Cerebellar nuclear complex (tissue), 1 donor: ENCODE measurements at places on chromosomes 3 and 15.

GRCh38 chr3:105611304-105612192 lies 244.8 kb downstream of the ALCAM start:
- DNase-seq, result no peak

GRCh38 chr3:4533489-4534443 lies 40.6 kb downstream of the ITPR1 start:
- DNase-seq, result no peak

DNA sequence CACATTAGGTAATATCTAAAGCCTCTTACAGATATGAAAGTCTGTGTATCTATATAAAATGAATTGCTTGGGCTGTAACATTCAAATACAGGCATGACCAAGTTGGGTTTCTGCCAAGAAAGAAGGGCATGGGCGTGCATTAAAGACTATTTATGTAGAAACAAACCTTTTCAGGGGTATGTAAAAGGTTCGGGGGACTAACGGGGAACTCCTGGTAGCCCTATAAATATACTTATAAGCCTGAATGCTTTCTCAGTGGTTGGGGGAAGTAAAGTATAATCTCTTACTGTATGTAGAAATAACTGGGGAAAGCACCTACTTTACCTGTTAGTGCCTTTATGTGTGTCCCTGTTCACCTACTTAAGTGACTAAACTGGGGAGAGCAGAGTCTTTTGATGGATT lies 154.5 kb upstream of the TBL1XR1 start:
- no peak for DNase-seq

- DNase-seq, result no peak
Measured at GRCh38 chr3:40939741-40940130, 259.6 kb upstream of the CTNNB1 start.

- no peak for DNase-seq
Measured at GRCh38 chr3:13072239-13072599, 1.0 kb downstream of the IQSEC1 start.

DNA sequence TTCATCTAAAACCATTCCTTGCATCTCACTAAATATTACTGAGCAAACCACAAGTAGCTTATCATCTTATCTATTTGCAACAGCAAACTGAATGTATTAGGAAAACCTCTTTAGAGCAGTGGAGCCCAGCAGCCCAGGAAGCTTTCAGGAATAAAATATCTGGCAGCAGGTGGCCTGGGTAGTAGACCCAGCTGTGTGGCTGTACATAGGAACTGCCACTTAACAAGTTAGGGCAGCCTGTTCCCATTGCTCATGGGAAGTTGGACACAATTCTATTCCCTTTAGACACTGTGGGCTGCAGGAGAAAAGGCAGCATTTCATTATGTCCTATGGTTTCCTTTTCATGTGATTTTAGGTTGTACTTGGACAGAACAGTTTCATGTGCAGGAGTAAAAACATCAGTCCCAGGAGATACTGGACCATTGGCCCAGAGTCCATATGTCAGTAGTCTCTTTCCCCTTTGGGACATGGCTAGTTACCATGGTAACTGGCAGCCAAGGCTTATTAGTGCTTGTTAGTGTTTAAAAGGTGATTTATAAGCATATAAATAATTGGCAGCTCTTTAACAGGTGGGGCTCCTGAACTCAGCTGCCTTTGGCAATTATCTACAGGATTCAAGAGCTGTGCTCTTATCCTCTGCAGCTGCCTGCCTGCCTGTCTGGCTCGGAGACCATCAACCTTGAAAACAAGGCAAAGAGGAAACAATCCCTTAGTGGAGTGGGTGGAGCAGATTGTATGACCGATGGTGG lies 28.9 kb upstream of the LSAMP start:
- DNase-seq, result no peak

- DNase-seq, result no peak
Measured at GRCh38 chr3:52568069-52568468, 31.7 kb downstream of the UQCC5 start.

DNA sequence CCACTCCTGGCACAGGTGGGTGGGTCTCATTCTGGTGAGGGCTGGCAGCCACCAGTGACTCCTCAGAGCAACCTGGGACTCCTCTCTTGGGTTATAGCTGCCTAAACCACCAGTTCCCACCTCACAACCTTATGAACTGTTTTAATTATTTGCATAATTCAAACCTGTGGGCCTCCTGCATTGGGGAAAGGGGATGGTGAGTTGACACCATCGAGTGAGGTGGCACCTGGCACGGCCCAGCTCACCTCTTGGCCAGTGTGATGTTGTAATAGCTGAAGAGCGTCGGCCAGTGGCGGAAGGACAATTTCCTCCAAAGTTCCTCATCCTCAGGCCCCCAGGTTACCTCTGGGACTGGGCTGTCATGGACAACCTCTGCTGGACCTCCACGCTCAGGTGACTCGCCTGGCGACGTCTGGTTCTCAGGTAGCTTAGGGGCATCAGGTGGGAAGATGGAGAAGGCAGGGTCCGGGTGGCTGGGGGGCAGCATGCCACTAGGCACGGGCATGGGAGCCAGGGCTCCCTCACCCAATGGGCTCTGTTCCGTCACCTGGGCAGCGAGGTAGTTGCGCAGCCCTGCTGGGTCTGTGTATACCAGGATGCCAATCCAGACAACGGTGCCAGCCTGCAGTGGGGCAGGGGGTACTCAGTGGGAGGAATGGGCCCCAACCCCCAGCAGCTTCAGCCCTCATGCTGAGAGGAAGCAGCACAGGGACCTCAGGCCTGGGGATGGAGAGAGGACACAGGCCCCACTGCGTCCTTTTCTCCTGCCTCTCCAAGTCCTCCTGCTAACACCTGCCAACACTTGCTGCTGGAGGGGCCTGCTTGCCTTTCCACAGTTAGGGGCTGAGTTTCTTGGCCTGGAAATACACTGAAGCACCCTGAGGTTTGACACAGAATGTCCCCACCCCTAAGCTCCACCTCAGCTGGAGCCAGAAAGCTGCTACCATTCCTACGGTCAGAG lies 38.5 kb downstream of the PTPN23 start:
- DNase-seq, result no peak

GRCh38 chr3:158220575-158220974 lies 110.7 kb downstream of the RSRC1 start:
- no peak for DNase-seq

DNA sequence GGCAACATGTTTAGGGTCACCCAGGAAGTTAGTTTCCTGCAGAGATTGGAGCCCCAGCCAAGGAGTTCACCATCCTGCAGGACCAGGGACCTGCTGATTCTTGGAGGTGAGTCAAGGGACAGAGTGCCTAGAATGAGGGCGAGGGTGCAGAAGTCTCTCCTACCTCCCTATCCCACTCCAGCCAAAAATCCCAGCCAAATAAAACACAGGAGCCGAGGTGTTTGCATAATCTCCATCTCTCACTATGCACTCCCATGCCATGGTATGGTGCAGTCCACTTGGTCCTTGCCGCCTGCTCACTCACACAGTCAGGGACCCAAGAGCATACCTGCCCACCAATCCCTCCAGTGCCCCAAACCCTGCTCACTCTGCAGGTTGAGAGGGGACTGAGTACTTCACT lies 294.2 kb downstream of the UACA start:
- DNase-seq, result no peak

DNA sequence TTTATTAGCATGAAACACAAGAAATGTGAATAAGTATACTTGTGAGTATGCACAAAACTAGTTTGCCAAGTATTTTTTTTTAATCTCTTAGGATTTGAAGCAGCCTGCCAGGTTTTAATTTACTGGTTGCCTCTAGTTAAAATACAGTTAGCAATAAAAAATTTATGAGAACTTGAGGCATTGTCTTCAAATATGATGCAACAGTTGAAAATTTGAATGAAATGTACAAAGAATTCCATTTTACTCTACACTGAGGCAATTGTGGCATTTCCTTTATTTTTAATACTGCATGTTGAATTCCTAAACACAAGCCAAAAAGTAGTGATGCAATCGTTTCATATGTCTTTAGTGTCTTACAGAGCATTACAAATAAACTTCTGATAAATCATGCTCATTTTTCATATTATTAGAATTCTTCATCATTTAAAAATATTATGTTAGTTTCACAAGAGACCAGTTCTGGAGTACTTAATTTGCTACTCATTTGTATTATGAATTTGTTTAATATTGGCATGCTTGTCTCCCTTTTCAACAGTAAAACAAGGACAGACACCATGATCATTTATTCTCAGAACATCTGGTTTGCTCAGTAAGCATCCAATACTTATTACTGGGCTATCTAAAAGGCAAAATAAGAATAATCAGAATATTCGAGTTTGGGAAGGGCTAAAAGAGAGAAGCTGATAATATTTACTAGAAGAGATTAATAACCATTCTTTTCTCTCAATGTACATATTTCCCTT lies 124.8 kb upstream of the PTX3 start:
- DNase-seq, result no peak

- no peak for DNase-seq
Measured at GRCh38 chr3:169668072-169668956, 4.8 kb upstream of the MECOM start.

- DNase-seq, result no peak
Measured at GRCh38 chr3:132016061-132017041, 18.5 kb downstream of the CPNE4 start.

DNA sequence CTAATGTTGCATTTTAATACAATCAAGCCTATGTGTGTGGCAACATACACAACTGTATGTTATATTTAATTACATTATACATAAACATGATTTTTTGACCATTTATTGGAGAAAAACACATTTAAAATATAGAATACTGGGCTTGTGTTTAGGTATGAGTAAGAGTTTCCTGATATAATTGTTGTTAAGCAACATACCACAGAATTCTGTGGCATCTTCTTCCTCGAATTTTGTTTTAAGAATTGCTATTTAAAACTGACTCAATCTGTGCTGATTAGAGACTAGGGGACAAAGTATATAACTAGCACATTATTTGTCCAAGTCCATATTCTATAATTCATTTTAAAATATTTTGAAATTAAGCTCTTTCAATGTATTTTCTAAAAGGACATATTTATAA lies 376.8 kb upstream of the THBS1 start:
- no peak for DNase-seq

- DNase-seq, result no peak
Measured at GRCh38 chr15:60494108-60494507, 15.2 kb upstream of the ICE2 start.

DNA sequence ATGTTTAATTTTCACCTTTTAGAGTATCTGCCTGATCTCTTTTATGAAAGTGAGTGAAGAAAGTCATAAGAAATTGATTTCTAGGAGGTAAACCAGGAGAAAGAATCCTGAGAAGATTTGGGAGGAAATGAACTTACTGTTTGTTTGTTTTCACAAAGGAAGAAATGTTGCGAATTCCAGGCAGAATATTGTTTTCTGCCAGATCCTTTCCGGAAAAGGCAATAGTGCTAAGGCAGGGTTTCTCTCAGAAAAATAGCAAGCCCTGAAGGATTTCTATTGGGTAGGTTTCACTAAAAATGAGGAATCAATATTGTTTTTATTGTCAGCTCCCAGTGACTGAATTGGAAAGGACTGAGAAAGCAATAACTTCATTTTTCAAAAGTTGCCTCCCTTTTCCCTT lies 85.7 kb upstream of the TGFBR2 start:
- no peak for DNase-seq

- no peak for DNase-seq
Measured at GRCh38 chr15:101578443-101578894, 73.7 kb downstream of the TM2D3 start.

DNA sequence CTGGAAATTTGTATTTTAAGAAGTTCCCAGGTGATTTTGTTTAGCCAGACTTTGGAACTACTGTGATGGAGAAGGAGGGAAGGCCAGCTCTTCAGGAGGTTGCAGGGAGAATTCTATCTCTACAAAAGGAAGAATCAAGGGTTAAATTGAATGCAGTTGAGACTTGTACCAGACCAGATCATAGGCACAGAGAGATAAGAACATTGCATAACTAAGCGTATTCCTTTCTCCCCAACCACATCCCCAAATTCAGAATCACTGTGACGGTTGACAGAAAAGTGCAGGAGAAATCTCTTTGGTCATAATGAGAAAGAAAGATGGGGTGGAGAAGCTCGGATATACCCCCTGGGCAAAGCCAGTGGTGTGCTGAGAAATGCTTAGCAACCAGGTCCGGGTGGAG lies 7.2 kb downstream of the PLD1 start:
- DNase-seq, result no peak

DNA sequence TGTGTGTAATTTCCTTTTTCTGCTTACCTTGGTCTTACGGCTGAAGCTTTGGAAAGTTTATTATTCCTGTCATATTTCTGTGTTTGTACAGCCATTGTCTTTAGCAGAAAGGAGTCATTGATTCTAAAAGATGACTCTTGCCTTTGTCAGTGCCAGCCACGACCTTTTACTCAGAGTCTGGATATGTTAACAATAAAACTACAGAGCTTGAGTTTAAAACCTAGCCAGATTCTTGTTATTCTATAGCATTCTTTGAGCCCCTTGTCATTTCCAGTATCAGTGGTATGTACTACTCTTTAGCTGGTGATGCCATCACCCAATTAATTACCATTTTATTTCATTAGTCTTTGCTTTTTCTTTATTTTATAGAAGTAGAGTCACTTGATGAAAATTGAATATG lies 142.4 kb downstream of the TCF12 start:
- DNase-seq, result no peak

- no peak for DNase-seq
Measured at GRCh38 chr3:62084558-62084957, 288.8 kb downstream of the FEZF2 start.

DNA sequence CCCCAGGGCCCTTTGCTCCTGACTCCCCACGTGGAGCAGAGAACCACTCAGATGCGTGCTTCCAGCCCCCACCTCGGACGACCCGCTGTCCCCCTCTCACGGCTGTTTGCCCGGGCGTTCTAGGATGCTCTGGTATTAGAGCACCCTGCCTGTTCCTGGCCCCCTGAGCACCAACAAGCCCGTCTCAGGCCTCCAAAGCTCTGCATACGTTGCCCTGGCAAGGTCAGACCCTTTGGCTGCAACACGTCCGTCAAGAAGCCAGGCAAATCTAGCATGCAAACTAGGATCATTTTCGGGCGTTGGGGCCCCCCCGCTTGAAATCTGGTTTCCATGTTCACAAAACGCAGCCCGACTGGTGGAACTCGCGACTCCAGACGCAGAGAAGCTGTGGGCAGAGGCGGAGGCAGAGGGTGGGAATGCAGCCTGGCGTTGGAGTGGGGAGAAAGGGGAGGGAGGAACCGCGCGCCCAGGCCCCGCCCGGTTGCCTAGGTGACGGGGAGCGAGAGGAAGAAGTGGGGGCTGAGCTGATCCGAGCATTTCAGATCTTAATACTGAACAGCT lies 86.2 kb upstream of the PIAS1 start:
- DNase-seq, result no peak

DNA sequence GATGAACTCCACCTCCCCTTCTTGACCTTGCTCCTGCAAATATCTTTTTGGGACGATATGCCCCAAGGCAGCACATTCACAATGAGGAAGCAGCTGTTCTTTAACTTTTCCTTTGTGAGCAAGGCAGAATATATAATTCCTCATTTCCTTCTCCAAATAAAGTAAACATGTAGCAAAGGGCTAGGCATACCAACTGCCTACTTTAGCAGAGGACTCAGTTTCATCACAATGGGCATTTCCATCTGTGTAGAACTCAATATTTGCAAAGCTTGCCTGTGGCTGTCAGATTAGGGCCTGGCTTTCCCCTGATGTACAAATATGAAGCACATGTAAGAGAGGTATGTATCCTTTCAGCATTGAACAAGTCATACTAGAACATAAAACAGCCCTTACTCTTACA lies 366.9 kb downstream of the RSL24D1 start:
- no peak for DNase-seq

GRCh38 chr3:53485675-53486403 lies 8.6 kb upstream of the CACNA1D start:
- no peak for DNase-seq
